ENCODE measurements at places on chromosomes 6 and 20.

GRCh38 chr6:37260040-37260439 is 2.1 kb upstream of the TMEM217 start:
- DNase-seq, result no peak

GRCh38 chr6:112939563-112939962 is 592.4 kb downstream of the RFPL4B start:
- no peak for DNase-seq

GRCh38 chr20:41379551-41379950 is 12.9 kb upstream of the EMILIN3 start:
- no peak for DNase-seq

- DNase-seq, result no peak
Measured at GRCh38 chr6:136225496-136225895, 24.6 kb downstream of the MTFR2 start.

Measured in CD4-positive, alpha-beta T cell treated with Interleukin-15 for 4 hours (primary cell).